ENCODE measurements at places on chromosomes 13 and 19.
A peak's percentile ranks its signal among the peaks of the same experiment; 100 is the strongest.

- DNase-seq, result no peak
Measured at GRCh38 chr13:42413484-42413815, 141.5 kb downstream of the AKAP11 start.

DNA sequence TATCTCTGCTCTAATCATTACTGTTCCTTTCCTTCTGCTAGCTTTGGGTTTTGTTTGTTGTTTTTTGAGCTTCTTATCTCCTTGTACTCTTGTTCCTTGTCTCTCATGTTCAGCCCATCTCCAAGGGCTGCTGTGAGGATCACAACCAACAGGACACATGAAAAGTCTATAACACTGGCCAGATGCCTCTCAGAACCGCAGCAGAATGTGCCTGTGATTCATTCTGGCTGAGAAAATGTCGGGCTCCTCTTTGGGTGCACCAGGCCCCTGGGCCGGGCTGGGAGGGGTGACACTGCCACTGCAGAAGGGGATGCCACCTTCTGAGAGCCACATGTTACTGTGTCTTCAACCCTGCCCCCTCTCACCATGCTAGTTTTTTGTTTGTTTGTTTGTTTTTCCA, 48.0 kb downstream of the GGACT start:
- no peak for DNase-seq

DNA sequence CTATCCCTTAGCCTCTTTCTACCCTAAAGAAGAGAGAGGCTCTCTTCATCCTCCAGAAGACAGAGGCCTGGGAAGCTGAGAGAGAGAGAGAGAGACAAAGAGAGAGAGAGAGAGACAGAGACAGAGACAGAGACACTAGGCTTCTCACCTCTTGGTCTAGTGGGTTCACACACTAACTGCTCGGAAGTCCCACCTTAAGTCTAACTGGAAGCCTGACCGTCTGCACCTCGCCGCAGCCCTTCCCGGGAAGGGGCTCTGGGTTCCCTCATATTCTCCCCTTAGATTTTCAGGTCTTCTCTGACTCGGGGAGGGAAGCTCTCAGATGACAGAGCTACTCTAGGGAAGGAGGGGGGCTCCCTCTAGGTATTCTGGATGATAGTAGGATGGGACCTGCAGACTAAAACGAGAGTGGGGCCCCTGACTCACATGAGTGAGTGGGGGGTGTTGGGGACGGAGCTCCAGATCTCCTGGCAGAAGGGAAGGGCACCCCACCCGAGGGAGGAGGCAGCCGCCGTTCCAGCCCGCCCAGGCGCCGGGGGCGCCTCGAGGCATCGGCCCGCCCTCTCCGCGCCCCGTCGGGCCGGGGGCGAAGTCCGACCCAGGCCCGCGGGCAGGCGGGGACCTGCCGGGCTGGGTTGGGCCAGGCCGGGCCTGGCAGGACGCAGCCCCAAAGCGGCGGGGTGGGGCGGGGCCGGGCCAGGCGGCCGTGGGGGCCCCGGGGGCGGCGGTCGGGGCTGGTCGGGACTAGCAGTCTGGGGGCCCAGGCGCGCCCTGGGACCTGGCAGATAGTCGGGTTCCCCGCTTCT, 2.0 kb upstream of the JUNB start:
- DNase-seq, result no peak

DNA sequence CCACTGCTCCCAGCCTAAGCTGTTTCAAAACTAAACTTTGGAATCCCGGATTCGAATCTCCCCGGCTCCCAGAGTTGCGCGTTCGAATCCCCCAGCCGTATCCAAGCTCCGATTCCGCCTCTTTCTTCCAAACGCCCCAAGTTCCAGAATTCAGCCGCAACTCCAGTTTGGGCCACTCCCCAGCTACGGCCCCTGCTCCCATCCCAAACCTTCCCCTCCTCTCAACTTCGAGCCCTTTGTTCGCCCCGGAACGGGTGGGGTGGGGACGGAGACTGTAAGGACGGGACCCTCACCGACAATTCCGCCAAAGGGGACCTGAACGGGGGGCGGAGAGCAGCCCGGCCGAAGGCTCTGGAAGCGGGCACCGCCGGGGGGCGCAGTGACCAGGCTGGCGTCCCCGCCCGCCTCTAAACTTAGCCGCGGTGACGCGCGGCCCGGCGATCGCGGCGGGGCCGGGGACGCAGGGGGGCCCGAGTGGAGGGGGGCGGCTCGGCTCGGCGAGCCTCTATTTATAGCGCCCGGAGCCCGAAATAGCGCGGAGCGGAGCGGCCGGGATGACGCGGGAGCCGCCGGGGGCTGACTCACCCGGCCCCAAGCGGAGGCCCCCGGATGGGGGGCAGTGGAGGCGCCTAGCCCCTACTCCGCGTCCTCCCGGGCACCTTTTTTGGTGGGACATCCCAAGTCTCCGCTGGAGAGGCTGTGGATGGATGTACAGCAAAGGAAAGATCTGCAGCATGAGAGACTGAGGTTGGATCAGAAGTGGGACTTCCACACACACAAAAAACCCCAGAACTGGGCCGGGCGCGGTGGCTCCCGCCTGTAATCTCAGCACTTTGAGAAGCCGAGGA, 4.9 kb upstream of the ERCC1 start:
- peak; percentile 62 for DNase-seq

DNA sequence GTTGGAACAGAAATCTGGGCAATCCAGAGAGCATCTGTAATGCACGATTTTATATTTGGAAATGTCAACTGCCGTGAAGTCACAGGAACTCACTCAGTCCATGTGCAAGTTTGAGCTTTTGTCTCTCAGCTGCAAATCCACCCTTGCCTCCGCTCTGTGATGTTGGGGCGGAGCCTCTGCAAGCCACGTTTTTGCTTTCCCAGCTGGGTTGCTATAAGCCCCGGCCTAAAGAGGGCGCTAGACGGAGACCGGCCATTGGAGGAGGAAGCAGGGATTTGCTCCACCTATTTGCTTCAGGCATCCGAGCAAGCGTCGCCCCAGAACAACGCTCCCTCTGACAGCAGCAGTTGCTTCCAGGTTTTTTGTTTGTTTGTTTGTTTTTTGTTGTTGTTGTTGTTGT, 56.2 kb downstream of the TRPM4 start:
- DNase-seq, result no peak

DNA sequence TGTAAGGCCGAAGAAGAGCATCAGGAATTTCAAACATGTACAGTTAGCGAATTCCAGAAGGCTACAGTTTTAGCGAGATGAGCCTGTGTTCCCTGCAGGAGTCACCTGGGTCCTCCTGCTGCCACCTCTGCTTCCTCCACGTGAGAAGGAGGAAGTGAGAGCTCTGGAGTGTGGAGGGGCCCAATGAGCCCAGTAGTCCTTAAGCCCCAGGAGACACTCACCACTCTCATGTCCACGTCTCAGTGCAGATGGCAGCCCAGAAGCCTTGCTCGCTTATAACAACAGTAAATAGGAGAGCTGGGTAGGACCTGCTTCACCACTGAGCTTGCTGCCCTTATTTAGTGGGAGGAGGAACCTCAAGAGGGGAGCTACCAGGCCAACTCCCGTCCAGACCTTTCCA, 44.3 kb downstream of the SERP2 start:
- no peak for DNase-seq

DNA sequence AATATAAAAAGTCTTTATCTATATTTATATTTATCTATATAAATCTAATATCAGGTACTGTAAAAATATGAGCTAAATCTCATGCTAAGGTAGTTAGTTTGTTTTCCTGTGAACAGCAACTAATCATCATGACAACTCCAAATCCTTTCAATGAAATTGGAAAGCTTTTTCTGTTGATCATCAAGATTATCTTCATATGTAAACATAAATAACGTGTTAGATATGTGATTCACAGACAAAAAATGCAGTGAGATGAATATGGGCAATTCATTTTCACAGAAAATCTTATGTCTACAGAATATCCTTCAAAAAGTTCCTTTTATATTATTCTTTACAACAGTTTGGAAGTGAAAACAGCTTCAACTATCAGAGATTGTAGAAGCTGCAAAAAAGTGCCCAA, 41.7 kb upstream of the EEF1AKMT1 start:
- no peak for DNase-seq
